ENCODE measurements at places on chromosomes 16 and 17. TPM values are rescaled to one million over a fixed set of nuclear protein-coding genes. Genes with fewer than 3 reads are reported as not detected.

Gene RAB34
- total RNA-seq, result 1,039 TPM

Gene RHOT1
- 43.6 TPM for total RNA-seq

Gene CHTF18
- total RNA-seq, result 25.4 TPM

DNA sequence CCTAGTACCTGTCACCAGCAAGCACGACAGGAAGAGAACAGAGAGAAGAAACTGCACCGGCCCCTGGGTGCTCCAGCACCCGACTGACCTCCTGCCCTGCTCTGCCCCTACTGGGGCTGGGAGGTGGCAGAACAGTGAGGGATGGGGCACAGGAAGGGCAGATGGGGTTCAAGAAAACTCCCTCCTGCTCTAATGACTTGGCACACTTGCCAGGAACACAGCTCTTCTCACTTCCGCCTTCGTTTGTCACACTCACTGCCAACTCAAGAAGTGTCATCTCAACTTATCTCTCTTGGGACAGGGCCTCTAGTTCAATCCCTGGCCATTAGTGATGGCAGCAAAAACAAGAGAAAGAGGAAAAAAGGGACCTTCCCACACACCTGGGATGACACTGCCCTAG lies 42.7 kb upstream of the ICAM2 start:
- DNase-seq, result no peak

DNA sequence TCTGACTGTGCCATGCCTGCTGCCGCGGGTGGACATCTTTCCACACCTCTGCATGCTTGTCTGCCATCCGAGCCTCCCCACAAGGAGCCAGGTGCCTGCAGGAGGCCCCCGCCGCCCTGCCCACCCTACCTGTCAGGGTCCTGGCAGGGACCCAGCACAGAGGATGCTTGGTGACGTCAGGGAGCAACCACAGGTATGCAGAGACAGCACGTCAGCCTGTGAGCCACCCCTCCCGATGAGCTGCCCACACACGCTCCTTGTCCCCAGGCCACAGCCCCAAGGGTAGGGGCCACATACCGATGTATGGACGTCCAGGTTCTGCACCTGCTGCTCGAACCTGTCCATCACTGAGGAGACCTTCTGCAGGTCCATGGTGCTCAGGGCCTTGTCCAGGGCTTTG lies 10.6 kb downstream of the CHMP1A start:
- no peak for DNase-seq

DNA sequence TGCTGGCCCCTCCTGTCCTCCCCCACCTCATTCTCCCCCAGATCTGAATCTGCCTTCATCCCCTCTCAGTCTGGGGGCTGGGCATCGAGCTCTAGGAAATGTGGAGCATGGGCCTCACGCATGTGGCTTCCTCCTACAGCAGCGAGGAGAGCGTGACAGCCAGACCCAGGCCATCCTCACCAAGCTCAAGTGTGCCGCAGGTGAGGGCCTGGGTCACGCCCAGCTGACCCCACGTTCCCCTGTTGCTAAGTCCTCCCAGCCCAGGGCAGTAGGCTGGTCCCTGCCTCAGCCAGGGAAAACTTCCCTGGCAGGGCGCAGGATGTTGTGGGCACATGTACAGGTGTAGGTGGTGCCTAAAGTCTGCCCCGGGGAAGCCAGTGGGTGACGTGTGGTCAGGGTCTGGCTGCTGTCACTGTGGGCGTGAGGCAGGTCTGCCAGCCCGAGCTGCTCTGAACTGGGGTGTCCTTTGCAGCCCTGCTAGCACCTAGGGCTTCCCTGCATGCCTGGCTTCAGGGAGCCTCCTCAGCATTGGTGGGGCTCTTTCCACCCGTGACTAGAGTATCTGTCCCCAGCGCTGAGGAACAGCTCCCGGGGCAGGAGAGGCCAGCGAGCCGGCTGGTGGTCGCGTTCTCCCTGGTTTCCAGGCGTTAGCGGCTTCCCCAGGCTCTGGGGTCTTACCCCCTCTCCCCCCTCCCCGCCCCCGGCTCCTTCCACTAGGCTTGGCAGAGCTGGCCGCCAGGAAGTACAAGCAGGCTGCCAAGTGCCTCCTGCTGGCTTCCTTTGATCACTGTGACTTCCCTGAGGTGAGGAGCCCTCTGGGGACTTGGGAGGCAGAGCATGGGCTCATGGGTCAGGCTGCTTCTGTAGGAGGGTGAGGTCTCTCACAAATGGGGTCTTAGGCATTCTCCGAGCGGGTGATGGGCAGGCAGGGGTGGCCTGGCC lies 3.6 kb downstream of the GPS1 start:
- DNase-seq, result no peak

DNA sequence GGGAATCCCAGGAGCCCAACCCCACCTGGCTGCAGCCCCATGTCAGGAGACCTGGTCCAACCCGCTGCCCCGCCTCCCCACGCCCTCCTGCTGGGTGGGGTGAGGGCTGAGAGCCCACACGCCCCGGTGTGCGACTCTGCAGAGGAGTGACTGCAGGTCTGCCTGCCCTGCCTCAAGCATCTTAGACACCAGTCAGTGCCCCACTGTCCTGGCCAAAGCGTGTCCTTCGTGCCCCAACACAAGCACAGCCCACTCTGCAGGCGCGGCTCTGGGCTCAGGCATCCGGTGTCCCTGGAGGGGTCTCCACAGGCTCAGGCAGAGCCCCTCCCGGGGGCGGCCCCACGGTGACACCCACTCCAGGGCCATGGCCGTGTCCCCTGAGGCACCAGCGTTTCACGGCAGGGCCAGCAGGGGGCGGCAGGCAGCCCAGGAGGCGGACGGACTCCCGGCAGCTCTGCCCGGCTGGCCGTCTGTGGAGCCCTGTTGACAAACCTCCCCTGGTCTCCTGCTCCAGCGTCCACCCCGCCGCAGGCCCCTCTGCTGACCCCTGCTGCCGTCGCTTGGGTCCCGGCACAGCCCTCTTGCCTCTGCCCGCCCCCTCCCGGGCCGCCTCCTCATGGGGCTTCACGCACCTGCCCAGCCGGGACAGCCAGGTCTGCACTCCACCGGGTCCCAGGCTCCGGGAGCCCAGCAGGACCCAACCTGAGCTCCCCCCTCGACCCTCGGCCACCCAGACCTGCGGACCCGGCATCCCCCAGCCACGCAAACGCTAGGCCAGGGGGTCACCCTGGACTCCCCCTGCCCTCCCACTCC lies 8.6 kb upstream of the UBE2I start:
- peak; percentile 45 for DNase-seq

- no peak for DNase-seq
Measured at GRCh38 chr17:31743797-31744196, 115.2 kb downstream of the COPRS start.

DNA sequence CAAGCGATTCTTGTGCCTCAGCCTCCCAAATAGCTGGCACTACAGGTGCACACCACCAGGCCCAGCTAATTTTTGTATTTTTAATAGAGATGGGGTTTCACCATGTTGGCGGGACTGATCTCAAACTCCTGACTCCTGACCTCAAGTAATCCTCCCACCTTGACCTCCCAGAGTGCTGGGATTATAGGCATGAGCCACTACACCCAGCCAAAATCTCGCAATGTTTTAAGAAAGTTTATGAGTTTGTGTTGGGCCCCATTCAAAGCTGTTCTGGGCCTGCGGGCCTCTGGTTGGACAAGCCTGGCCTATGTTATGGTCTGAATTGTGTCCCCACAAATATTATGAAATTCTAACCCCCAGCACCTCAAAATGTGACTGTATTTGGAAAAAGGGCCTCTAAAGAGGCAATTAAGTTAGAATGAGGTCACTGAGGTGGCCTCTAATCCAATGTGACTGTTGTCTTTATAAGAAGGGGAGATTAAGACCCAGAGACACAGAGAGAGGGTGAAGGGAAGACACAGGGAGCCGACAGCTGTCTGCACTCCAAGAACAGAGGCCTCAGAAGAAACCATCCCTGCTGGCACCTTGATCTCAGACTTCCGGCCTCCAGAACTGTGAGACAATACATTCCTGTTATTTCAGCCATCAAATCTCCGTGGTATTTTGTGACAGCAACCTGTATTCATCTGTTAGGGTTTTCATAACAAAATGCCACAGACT lies 469.9 kb downstream of the HS3ST4 start:
- DNase-seq, result no peak

DNA sequence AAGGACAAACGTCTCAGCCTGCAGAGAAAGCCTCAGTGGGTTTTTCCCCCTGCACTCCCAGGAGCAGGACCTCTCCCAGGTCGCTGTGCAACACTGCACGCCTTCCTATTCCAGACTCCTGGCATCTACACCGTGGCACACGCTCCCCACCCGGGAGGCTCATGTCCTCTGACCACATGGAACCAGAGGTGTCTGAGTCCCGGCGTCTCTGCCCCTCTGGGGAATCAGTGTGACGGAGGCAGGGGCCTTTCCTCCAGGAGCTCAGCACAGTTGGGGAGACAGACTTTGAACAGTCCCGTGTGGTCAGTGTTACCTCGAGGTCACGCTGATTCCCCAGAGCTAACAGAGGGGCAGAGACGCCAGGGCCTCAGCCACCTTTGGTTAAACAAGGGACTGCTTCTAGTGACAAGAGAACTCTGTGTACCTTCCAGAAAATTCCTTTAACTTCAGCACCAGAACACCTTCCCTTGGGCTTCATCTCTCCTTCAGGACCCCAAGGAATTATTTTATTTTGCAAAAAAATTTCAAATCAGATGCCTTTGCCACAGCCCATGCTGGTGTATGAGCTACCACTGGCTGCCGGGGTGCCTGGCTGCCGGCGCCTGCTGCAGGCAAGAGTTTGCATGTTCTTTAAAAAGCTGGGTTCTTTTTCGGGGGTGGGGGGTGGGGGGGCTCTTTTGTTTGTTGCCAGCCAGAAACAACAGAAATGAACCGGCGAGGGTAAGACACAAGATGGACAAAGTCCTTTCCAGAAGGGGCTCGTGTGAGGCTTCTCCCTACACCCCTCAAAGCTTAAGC lies 6.6 kb downstream of the CANT1 start:
- no peak for DNase-seq

GRCh38 chr16:77353587-77354263 lies 81.1 kb downstream of the ADAMTS18 start:
- DNase-seq, result no peak

DNA sequence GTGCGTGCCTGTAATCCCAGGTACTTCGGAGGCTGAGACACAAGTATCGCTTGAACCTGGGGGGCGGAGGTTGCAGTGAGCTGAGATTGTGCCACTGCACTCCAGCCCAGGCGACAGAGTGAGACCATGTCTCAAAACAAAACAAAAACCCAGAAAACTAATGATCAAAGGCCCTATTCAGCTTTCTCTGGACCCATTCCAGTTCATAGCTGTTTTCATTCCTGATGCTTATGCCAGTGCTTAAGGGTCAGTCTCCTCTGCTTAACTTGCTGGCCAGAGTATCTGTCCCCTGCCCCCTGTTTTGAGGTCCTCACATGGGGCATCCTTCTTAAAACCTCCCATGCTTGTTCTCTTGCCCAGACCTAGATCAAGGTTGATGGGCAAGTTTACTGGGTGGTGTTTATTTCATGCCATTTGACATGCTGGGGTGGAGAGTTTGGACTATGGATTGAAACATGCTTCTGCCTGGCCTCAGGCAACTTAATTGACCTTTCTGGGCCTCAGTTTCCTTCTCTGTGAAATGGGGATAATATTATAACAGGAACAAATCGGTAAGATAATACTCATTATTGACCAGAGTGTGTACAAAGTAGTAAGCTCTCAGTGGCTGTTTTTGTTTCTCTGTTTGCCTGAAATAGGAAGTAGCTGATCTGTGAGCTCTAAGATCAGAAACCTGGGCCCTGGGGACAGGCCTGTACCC lies 369.8 kb downstream of the CPPED1 start:
- DNase-seq, result no peak

GRCh38 chr16:4682616-4683254 lies 10.6 kb upstream of the NUDT16L1 start:
- DNase-seq, result no peak

GRCh38 chr17:39676198-39676819 lies 8.1 kb downstream of the PNMT start:
- no peak for DNase-seq

- DNase-seq, result peak; percentile 84
Measured at GRCh38 chr17:491086-492021, 138.7 kb upstream of the RPH3AL start.

DNA sequence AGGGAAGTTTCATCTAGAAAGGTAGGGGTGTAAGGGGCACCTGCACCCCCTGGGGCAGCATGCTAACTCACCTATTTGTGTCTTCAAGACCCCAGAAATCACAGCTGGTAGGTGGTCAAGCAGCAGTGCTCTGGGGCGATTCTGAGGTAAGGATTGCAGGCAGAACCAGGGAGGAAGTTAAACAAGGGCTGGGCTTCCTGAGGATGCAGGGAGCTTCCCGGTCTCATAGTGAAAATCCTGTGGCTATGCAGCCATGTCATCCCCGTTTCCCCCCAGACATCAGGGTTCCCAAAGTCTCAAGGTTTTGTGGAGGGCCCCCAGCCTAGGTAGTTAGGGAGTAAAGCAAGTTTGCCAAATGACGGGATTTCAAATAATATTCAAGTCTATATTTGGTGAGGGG lies 78.5 kb downstream of the C16orf78 start:
- DNase-seq, result no peak

DNA sequence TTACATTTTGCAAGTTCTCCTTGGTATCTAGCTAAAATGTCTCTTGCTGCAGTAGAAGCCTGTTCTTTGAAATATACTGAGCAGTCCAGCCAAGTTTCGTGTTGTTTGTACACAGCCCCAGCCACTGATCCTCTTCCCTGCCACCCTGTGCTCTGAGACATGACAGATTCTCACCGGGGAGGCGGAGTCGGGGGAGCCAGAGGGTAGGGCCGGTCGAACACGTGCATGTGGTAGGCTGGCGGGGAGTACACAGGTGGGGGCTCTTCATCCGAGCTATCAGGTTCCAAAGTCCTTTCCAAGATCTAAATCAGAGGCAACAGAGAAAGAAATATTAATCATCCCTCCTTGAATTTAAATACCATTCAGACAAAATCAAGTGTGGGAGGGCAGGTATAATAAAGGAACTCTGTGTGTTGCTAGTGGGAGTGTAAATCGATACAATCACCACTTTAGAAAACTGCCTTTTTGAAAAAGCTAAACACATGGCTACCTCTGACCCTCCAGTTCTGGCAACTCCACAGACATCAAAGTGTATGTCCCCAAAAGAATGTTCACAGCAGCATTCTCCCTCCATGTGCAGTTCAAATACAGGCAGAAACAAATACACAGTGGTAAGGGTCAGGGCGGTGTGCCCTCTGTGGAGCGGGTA lies 29.7 kb upstream of the MRPS23 start:
- no peak for DNase-seq

DNA sequence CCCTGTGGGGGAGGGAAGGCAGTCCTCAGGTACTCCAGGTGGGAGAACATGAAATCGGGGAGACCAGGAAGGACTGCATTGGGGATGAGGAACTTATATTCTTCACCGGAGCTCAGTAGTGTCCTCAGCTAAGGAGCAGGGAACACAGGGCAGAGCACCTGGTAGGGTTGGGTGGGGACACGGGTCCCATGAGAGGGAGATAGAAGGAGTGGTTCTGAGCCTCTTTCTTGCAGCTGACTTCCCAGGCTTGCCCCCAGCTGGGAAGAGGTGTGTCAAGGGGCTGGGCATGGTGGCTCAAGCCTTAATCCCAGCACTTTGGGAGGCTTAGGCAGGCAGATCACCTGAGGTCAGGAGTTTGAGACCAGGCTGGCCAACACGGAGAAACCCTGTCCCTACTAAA lies 2.1 kb downstream of the FHOD1 start:
- DNase-seq, result no peak

- peak; percentile 39 for DNase-seq
Measured at GRCh38 chr16:48608871-48609651, 919 bp downstream of the N4BP1 start.
